ENCODE measurements at places on chromosomes 6 and 20.
A peak's percentile ranks its signal among the peaks of the same experiment; 100 is the strongest.

DNA sequence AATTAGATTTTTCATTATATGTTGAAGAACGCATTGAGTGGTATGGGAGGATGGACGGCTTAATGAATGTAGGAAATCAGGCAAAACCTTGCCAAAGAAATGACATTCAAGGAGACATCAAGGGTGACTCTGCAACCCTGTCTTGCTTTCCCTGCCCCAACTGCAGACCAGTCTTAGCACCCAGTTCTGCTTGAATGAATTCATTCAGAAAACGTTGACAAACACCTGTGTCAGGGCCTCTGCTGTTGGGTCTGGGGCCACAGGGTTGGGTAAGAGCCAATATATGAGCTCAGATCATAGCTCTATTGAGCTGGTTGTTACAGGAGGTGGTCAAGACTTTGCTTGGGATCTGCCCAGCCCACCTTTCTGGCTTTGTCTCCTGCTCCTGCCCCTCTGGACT, 7.7 kb upstream of the ASXL1 start:
- DNase-seq: no peak

DNA sequence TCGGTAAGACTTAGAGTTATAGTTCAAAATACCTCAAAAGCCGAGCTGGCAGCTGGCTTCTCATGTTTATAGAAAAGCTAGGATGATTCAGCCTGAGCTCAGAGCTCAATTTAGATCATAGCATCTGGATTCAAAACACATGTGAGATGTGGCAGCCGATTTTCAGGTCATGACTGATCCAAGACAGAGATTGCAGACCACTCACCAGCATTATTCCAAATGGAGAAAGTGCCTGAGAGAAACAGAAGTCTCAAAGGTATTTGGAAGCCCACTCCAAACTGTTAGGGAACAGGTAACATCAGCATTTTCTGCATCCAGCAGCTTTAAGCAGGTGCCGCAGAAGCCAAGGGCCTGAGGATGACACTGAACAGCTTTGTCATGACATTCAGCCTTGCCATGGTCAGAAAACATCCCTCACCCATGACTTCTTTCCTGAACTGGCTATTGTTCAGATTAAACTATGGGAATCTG, 102.2 kb downstream of the BACH2 start:
- no peak for DNase-seq

GRCh38 chr20:46838011-46838410, 56.6 kb upstream of the EYA2 start:
- no peak for DNase-seq

- DNase-seq: peak; percentile 26
These were observed 40.0 kb upstream of the CD2AP start for GRCh38 chr6:47437592-47437991.

DNA sequence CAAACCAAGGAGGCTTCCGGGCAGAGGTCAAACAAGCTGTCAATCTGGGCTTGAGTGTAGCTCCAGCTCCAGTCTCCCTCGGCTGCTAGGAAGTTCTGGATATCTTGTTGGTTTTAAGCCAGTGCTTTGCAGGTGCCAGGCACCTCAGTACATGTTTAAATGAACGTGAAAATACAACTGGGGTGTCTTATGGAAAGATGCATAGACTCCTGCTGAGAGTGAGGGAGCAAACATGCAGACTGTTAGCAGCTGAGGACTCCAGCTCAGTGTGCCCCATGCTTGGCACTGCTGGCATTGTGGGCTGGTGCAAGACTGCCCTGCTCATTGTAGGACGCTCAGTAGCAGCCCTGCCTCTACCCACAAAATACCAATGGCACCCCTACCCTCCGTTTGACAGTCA, 28.5 kb downstream of the ERMARD start:
- no peak for DNase-seq

DNA sequence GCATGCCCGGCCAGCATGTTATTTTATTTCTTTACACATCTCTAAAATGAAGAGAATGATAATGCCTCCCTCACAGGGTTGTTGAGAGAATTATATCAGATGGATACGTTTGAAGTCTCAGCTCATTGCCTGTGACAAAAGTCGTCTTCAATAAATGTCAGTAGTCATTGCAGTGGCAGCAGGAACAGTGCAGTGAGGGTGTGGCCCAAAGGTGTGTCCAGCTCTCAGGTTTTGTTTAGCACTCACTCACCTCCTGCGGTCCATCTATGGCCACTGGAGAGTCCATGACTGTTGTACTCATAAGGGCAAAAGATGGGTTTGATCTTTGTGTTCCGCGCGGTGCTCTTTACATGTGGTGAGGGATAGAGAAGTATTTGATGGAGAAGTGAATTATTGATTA, 77.2 kb upstream of the TIAM2 start:
- no peak for DNase-seq

- no peak for DNase-seq
These were observed 1.3 kb downstream of the C20orf202 start for GRCh38 chr20:1204576-1204975.

GRCh38 chr6:158868890-158869825, 50.0 kb upstream of the EZR start:
- no peak for DNase-seq

- no peak for DNase-seq
These were observed 131.1 kb downstream of the UTRN start for GRCh38 chr6:144416244-144416643.

DNA sequence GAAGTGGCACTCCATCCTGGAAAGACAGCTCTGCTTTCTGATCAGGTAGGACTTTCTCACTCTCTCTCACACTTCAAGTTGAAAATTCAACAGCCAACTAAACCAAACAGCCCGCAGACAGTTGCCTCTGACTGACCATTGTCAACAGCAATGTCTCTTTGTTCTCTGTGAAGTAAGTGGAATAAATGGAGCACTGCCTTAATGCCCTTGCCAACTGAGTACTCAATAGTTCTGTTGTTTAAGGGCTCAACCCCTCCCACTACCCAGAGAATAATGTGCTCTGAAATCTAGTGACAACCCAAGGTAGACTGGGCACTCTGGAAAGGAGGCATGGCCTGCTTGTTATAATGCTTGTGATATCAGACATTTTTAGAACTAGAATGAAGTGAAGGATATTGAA, 16.8 kb upstream of the BCLAF1 start:
- no peak for DNase-seq

- DNase-seq: no peak
These were observed 47.4 kb upstream of the STX16 start for GRCh38 chr20:58603721-58604120.

DNA sequence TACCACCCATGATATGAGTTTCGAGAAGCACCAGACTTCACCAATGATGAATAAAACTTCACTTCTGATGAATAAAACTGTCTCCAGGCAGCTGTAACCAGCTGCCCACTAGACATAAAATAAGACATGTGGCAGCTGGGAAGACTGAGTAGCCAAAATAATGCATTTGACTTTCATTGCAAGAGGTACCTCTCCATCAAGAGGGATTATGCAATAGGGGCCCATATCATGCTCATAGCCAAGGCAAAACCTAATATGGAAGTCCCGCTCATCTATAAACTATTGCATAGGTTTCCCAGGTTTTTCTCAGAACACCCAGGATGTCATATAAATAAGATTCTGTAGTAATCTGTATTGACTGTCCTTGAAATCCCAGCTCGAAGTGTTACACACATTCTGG, 155.5 kb downstream of the SIM1 start:
- DNase-seq: no peak

DNA sequence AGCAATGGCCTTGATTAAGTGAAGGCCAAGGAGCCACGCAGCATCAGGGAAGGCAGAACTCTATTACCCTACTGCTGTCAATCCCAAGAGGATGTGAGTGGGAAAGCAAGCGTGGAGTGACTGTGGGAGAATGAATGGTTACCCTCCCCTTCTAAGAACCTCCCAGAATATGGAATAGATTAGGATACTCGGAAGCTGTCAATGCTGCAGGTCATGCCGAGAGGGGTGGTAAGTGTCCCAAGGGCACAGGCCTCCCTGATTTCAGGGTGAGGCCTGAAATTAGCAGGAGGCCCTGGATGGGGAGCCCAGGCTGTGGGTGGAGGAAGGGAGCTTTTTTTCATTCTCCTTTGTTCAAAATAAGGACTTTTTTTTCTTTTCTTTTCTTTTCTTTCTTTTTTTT, 179.9 kb upstream of the JAG1 start:
- no peak for DNase-seq

GRCh38 chr6:6856538-6857523, 250.9 kb upstream of the RREB1 start:
- DNase-seq: peak; percentile 65

- no peak for DNase-seq
These were observed 17.6 kb downstream of the MCUR1 start for GRCh38 chr6:13796781-13797180.

DNA sequence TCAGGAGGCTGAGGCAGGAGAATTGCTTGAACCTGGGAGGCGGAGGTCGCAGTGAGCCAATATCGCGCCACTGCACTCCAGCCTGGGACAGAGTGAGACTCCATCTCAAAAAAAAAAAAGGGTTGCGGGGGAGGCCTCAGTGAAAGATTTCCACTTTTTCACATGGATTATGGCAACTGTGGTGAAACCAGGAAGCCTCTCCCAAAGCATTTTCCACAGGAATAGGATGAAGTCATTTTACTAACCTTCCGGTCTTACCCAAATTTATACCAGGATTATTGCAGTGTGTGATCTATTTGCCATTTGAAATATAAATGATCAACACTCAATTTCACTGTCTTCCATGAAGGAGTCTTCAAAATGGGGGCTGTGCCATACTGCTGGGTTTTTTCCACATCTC, 93.6 kb upstream of the FAM8A1 start:
- DNase-seq: no peak

GRCh38 chr20:46995561-46996142, 101.0 kb downstream of the EYA2 start:
- DNase-seq: no peak

DNA sequence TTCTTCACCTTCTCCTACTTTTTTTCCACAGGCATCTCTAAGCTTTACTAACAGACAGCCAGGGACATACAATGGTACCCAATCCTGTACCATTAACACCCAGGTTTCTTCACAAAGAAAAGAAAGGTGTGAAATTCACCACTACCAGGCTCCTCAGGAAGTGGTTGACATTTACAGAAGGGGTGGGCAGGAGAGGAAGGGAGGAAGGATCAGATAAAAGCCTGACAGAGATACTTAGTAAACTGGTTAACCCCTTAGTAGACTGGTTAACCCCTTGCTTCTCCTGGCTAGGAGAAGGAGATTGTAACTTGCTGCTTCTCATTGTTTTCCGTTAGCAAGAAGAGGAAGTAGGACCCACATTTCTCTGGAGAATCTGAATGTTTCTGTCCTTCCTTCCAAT, 7.2 kb downstream of the SAMD3 start:
- DNase-seq: peak; percentile 57

- no peak for DNase-seq
These were observed 101.6 kb downstream of the PRKN start for GRCh38 chr6:162625846-162626540.

DNA sequence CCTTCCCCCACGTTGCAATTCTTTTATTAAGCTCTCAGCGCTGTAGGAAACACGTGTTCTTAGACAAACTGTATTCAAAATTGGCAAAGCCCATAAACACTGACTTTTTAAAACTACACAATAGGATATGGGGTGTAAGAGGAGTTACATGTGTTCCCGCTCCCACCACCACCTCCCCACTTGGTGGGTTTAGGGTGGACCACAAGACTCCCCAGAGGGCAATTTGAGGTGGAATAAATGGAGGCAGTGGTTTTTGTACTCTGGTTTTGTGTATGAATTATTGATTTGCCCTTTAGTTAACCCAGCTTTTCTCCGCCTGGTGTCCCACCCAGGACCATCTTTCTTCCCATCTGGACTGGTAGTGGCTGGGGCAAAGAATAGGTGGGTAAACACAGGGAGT, 3.7 kb downstream of the UQCC2 start:
- DNase-seq: peak; percentile 23

GRCh38 chr6:42409581-42409980, 42.1 kb downstream of the TRERF1 start:
- DNase-seq: peak; percentile 73

GRCh38 chr6:105611606-105612005, 208.7 kb upstream of the PREP start:
- no peak for DNase-seq

DNA sequence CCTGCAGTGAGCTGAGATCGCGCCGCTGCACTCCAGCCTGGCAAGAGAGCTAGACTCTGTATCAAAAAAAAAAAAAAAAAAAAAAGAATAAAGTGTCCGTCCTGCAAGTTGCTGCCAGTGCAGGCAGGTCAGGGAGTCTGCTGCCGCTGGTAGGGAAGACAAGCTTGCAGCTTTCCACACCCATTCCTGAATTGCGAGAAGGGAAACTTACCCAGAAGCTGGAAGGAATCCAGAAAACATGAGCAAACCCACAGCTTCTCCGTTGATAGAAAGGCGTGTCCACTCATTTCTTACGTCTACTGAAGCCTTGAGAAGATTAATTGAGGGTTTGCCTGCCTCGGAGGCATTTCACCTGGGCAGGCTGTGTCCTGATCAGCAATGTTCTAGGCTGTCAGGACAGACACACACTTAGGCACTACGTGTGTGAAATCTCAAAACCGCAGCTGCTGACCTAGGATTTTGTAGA, 61.6 kb upstream of the DSP start:
- no peak for DNase-seq

DNA sequence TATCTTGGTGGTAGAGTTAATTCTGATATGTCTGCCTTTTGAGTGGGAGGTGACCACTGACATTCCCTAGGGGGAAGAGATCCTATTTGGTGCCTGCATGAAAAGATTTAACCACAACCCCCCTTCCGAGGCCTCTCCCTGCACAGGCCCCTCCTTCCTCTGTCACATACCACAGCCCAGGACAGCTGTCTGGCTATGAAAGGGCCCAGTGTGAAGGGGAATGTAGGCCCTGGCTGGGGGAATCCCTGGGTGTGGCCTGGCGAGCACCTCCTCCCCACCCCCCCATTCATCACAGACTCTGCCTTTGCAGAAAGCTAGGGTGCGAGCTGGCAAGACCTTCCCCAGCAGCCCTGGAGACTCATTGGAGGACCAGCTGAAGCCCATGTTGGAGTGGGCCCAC, 27.4 kb upstream of the MAPRE1 start:
- DNase-seq: peak; percentile 47

GRCh38 chr6:133644892-133645619, 243.9 kb upstream of the TCF21 start:
- DNase-seq: peak; percentile 1

GRCh38 chr20:4020256-4020655, 4.9 kb upstream of the RNF24 start:
- DNase-seq: no peak

DNA sequence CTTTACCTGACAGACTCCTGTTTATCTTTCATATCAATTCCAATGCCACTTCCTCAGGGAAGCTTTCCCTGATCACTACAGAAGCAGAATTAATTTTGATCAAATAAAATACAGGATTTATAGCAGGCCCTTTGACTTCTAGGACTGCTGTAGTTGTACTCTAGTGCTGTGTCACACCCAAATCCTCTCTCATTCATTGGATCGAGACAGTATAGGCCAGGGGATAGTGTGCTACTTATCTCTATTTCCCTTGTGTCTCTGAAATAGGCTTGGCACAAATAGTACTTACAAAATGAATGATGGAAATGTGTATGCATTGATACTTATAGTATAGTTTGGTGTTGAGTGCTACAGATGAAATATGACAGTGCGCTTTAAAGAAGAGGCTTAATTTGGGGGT, 19.8 kb downstream of the RALY start:
- no peak for DNase-seq
